ENCODE measurements at places on chromosomes 2 and 18. TPM values are rescaled to one million over a fixed set of nuclear protein-coding genes. Genes with fewer than 3 reads are reported as not detected.

DNA sequence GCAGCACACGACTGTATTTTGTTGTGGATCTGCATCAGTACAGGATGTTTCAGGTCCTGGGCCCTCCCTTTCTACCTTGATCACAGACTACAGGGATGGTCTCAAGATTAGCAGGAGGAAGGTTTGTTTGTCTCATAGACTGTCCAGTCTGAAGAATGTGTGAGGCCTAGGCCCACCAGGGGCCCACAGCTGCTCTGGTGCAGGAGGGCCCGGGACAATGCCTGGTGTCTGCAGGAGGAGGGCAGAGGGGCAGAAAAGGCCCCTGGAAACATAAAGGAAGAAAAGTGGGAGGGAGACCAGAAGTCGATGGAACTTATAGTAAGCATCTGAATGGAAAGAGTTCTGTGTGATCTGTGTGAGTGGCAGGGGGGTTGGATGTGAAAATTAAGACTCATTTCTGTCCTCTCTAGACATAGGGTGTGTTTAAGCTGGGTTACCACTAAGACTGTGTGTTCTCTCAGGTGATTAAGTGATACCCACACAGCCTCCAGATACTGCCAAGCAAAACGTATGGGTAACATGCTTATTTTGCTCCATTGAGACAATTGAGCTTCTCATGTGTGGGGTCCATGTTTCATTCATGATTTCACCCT lies 33.4 kb upstream of the LPIN2 start:
- no peaks in the 10 kb centered on the region for H3K36me3 ChIP-seq
- no peak overlapping the region for H3K4me3 ChIP-seq
- DNase-seq, result no peak
- peaks cover 8% of the 10 kb centered on the region for H3K4me1 ChIP-seq
- H3K27ac ChIP-seq, result no peak overlapping the region
- no peaks in the 10 kb centered on the region for H3K27me3 ChIP-seq

DNA sequence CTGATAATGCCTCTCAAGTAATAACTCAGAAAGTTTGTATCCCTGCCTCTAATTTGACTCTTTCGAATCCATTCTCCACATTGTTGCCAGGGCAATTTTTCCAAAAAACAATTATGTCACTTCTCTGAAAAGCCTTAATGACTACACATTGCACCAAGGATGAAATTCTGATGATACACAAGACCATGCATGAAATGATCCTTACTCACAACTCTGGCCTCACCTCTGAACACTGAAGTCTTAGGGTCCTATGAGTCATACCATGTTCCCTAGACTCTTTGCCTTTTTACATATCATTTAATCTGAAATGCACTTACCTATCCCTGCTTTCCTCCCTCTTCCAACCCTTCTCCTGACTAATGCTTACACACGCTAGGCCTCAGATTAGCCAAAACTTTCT lies 51.0 kb downstream of the WDPCP start:
- no peaks in the 10 kb centered on the region for H3K36me3 ChIP-seq
- H3K27ac ChIP-seq, result no peak overlapping the region
- DNase-seq, result no peak

DNA sequence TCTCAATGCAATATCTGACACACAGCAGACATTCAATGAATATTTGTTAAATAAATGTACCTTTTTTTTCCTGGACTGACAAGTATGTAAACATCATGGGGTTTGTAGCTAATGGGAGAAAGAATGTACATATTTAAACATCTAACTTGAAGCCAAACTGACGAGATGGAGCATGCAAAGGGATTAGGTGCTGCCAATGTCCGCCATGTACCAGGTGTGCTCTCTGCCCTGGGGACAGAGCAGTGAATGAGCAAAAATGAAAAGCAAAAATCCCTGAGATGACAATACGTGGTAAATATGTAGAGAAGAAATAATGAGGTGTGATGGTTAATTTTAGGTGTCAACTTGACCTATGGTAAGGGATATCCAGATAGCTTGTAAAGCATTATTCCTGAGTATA lies 247.4 kb upstream of the CELF4 start:
- H3K27me3 ChIP-seq, result no peaks in the 10 kb centered on the region
- H3K4me1 ChIP-seq, result no peaks in the 10 kb centered on the region
- no peaks in the 10 kb centered on the region for H3K36me3 ChIP-seq
- H3K27ac ChIP-seq, result no peak overlapping the region
- no peak for DNase-seq

GGCX gene
- 24.6 TPM for total RNA-seq

DYNAP gene
- not detected for total RNA-seq

Data from GM12878 (cell line).